Stomach (tissue), 19 donors: ENCODE measurements at places on chromosomes 1 and 21. TPM values are rescaled to one million over a fixed set of nuclear protein-coding genes. Genes with fewer than 3 reads are reported as not detected.

DNA sequence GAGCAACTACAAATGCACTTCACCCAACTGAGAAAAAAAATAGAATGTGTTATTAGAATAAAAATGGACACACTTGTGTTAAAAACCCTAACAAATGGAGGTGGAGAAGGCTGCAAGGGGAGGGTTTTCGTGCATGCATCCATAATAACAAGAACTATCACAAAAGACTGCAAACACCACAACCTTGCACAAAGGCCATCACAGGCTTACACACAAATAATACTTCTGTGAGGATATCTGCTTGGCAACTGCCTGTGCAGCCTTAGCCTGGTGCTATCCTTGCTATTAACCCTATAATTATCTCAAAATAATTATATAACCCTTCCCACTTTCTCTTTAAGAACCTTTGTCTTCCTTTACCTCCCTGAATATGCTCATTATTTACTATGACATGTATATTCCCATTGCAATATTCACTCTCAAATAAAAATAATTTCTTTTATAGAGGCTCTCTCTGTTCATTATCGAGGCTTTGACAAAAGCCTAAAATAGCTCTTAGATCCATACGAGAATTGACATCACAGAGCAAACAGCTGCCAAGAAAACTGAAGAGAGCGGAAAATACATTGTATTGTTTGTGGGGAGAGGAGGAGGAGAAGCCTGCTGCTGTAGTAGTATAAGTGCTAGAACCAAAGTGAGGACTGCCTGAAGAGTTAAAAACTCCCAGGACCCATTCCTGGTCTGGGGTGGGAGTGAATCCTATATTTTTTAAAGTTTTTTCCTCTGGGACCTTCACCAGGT lies 1768.7 kb downstream of the BRINP3 start:
- no peak overlapping the region for H3K4me3 ChIP-seq
- no peaks in the 10 kb centered on the region for H3K4me1 ChIP-seq
- no peak overlapping the region for H3K27ac ChIP-seq
- H3K36me3 ChIP-seq, result no peaks in the 10 kb centered on the region
- no peak for DNase-seq

DNA sequence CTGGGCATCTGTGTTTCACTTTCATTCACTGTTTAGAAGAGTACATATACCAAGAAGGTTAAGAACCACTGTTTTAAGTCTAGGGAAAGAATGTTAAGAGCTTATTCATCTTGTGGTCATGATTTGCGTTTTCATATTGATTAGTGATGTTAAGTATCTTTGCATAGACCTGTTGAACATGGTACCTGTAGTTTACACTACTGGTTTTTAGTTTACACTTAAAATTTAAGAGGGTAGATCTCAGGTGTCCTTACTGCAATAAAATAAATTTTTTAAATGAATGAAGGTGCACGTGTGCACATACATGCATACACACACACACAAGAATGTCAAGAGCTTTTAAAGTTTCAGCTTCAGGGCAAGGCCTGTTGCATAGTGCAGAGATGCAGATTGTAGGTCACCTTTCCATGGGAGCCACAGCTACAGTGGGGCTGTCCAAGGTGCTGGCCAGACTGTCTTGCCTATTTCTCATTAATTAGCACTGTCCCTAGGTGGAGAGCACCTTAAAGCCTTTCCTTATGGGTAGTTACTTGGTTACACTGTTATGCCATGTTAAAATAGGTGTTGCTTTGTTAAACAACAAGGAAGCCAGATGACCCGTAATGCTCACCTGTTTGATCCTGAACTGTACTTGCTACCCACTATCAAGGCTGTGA lies 543.0 kb upstream of the DAB1 start:
- no peaks in the 10 kb centered on the region for H3K36me3 ChIP-seq
- no peaks in the 10 kb centered on the region for H3K4me1 ChIP-seq
- no peak overlapping the region for H3K4me3 ChIP-seq

GRCh38 chr1:226827458-226827857 lies 43.0 kb upstream of the PSEN2 start:
- H3K4me3 ChIP-seq, result no peak overlapping the region
- peak; percentile 65 for DNase-seq
- peak overlapping the region; percentile 80 for H3K27ac ChIP-seq
- no peaks in the 10 kb centered on the region for H3K27me3 ChIP-seq

- DNase-seq, result no peak
- H3K27ac ChIP-seq, result no peak overlapping the region
- H3K27me3 ChIP-seq, result no peaks in the 10 kb centered on the region
These were observed 82.6 kb downstream of the ATF6 start for GRCh38 chr1:161848676-161849075.

- no peak overlapping the region for H3K27ac ChIP-seq
- no peak for DNase-seq
- H3K4me1 ChIP-seq, result no peaks in the 10 kb centered on the region
- no peak overlapping the region for H3K4me3 ChIP-seq
- H3K36me3 ChIP-seq, result no peaks in the 10 kb centered on the region
These were observed 44.5 kb downstream of the PGBD5 start for GRCh38 chr1:230381585-230381984.

DNA sequence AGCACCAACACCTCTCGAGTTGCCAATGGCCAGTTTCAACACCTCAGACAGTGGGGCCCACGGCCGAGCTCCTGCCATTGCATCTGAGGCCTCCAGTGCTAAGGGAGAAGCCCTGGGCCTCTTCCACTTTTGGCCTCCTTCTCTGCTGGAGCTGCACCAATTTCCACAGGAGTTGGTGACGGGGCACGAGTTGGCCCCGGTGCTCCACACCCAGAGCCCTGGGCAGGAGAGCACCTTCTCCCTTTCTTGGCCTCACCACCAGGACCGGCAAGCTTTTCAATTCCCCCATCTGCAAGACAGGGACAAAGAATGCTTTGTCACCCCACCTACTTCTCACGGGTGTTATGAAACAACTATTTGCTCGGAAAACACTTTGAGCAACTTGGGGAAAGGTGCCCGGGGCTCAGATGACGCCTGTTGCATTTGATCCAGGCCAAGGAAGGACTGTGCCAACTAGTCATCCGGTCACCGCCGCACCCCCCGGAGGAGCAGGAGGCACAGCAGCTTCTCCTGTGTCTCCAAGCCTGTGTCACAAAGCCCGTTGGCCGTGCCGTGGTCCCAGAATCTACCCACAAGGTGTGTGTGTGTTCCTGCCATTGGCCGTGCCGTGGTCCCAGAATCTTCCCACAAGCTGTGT lies 55.2 kb downstream of the TOMM20 start:
- no peaks in the 10 kb centered on the region for H3K36me3 ChIP-seq
- H3K27ac ChIP-seq, result peak overlapping the region; percentile 92
- H3K27me3 ChIP-seq, result no peaks in the 10 kb centered on the region
- peak; percentile 93 for DNase-seq
- H3K4me3 ChIP-seq, result no peak overlapping the region

GRCh38 chr1:97160818-97161217 lies 439.2 kb downstream of the PTBP2 start:
- H3K4me1 ChIP-seq, result no peaks in the 10 kb centered on the region
- peaks cover 3% of the 10 kb centered on the region for H3K36me3 ChIP-seq
- H3K27me3 ChIP-seq, result no peaks in the 10 kb centered on the region
- no peak overlapping the region for H3K4me3 ChIP-seq

- peaks cover 4% of the 10 kb centered on the region for H3K36me3 ChIP-seq
- H3K4me3 ChIP-seq, result no peak overlapping the region
- DNase-seq, result no peak
- H3K4me1 ChIP-seq, result no peaks in the 10 kb centered on the region
- H3K27ac ChIP-seq, result no peak overlapping the region
These were observed 54.6 kb downstream of the ADSS2 start for GRCh38 chr1:244397131-244397530.

DNA sequence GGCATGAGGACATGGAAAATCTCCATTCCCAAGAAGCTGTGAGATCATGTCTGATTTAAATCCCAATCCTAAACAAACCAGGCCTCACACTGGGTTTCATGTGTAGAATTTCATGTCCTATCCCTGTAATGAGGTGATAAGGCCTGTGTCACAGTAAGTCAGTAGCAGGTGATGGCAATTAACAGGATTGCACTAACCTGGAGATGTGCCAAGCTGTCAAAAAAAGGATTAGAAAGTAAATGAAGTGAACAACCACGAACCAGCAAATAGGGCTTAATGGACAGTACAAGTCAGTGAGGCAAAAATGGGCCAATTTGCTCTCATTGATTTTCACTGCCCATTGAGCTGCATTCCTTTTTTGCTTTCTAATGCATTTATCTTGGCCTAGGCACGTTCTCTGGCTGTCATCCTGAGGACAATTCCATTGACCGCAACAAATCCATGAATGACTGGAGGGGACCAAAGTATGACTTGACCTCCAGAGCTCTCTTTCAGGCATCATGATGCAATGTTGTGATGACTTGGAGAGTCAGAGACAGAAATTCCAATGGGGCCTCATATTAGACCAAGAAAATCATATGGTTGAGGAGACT lies 673.6 kb upstream of the ADGRL2 start:
- H3K27me3 ChIP-seq, result no peaks in the 10 kb centered on the region
- no peaks in the 10 kb centered on the region for H3K36me3 ChIP-seq
- H3K27ac ChIP-seq, result no peak overlapping the region
- DNase-seq, result peak; percentile 68
- H3K4me3 ChIP-seq, result no peak overlapping the region

GRCh38 chr1:101522486-101522885 lies 285.7 kb downstream of the S1PR1 start:
- H3K36me3 ChIP-seq, result no peaks in the 10 kb centered on the region
- no peaks in the 10 kb centered on the region for H3K4me1 ChIP-seq
- H3K4me3 ChIP-seq, result no peak overlapping the region

- H3K27ac ChIP-seq, result no peak overlapping the region
- no peak overlapping the region for H3K4me3 ChIP-seq
- no peak for DNase-seq
- H3K4me1 ChIP-seq, result no peaks in the 10 kb centered on the region
- no peaks in the 10 kb centered on the region for H3K27me3 ChIP-seq
These were observed 49.1 kb downstream of the DMRTB1 start for GRCh38 chr1:53508056-53508990.

The FMO1 gene
- total RNA-seq, result not detected

The CATSPERE gene
- not detected for total RNA-seq

The GNG5 gene
- 20.6 TPM for total RNA-seq

The C8B gene
- total RNA-seq, result not detected

The GNG4 gene
- 1.5 TPM for total RNA-seq

The CFAP141 gene
- total RNA-seq, result not detected

The TINAGL1 gene
- 88.1 TPM for total RNA-seq

The TMEM82 gene
- total RNA-seq, result 2.2 TPM
